ENCODE measurements at places on chromosomes 1 and 21.

- DNase-seq: no peak
These were observed 7.0 kb downstream of the CD53 start for GRCh38 chr1:110879758-110880606.

GRCh38 chr1:175499595-175500382, 243.6 kb downstream of the TNR start:
- DNase-seq: peak; percentile 54

GRCh38 chr1:8211251-8211882, 106.5 kb upstream of the SLC45A1 start:
- DNase-seq: no peak

DNA sequence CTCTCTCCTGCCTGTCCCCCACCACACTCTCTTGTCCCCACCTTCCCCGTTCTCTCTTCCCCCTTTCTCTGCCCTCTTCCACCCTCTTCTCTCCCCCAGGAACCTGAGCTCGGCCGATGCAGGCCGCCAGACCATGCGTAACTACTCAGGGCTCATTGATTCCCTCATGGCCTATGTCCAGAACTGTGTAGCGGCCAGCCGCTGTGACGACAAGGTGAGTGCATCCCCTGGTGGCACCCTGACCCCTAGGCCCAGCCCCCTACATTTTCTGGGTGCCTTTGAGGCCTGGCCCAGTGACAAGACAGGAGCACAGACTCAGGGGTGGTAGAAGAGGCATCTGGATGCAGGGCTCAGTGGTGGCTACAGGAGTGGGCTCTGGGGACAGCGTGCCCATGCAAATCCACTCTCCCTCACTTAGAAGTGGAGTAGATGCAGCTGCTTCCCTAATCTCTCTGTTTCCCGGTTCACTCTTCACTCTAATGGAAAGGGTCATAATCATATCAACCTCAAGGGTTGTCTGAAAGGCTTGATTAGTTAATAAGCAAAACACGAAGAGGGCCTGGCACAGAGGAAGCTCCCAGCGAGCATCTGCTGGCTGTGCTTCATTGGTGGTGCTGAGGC, 37.0 kb downstream of the PKP1 start:
- no peak for DNase-seq

DNA sequence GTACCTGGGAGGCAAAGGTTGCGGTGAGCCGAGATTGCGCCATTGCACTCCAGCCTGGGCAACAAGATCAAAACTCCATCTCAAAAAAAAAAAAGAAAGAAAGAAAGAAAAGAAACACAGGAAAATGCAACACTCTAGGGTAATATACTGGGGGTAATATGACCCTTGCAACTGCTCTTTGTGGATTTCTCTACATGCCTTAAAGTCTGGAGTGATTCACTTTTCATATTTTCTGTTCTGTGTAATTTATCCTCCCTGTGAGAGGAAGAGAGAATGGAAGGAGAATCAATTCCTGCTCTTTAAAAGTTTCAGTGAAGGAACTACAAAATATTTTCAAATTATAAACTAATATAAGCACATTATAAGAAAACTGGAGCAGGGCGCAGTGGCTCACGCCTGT, 22.7 kb downstream of the RIT1 start:
- DNase-seq: no peak

GRCh38 chr1:216600730-216601609, 122.3 kb downstream of the ESRRG start:
- DNase-seq: peak; percentile 43

DNA sequence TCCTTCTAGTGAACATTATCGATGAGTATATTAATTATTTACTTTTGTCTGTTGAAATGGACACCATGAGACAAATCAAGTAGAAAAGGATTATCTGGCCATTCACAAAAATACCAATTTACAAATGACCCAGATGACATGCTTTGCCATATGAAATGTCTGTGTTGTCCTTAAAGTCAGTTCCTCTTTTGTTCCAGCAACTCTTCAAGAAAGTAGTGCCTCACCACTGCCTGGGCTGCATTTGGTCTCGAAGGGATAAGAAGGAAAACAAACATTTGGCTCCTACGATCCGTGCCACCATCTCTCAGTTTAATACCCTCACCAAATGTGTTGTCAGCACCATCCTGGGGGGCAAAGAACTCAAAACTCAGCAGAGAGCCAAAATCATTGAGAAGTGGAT, 79.6 kb downstream of the RGL1 start:
- DNase-seq: no peak

DNA sequence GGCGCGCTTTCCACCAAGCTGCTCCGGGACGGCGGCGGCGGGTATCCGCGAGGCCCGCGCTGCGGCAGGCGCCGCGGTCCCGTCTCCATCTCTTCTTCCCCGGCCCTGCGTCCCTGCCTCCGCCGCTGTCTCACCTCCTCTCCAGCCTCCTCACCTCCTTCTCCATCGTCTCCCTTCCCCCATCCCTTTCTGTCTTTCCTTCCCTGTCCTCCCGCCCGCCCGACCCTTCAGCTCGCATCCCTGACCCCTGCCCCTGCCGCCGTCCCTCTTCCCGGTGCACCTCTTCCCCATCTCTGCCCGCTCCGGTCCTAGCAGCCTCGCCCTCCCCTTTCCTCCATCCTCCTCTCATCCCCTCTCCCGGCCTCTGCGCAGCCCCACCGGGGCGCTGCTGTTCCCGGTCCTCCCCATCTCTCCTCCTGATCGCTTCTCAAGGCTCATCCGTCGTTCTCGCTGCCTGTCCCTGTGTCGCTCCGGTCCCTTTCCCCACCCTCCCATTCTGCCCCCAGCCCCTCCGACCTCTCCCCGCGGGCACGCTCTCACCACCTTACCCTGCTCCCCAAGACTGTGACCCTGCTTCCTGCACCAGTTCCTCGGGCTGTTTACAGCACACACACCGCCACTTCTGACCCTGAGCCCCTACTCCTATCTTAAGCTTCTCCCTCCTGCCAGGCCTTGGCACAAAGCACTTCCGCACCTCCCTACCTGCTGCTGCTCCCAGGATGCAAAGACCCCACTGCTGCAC, 760 bp upstream of the NPHP4 start:
- no peak for DNase-seq

DNA sequence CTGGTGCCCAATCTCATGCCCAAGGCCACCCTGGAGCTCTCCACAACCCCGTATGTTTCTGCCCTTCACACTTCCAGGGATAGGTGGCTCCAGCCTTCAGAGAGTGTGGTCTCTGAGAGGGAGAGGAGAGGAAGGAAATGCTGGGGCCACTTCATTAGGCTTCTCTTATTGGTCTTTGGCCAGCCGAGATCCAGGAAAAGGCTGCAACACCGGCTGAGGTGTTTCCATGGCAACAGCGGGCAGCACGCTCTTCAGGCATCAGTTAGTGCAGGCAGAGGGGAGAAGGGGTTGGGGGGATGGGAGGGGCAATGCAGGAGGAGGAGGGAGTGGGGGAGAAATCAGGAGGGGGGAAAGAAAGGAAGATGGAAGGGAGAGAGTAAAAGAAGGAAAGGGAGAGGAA, 275.1 kb upstream of the GJB5 start:
- no peak for DNase-seq

- DNase-seq: no peak
These were observed 12.0 kb downstream of the SETD4 start for GRCh38 chr21:36048357-36048756.

- DNase-seq: peak; percentile 47
These were observed 77.6 kb downstream of the XCL2 start for GRCh38 chr1:168466092-168466713.

DNA sequence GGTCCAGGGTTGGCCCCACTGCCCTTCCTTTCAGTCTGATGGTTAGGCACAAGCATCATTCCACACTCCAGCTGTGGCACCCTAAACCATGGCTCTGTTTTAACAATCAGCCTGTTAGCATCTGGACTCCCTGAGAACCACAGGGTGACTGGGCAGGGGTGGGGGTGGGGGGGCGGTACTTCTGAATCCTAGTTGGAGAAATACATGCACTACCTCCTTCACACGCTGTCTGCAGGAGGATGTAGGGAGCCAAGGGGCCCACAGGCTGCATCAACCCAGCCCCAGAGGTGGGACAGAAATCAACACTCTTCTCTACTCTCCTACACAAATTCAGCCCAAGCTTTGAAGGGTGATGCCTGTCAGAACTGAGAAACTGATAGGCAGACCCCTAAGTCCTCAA, 23.8 kb downstream of the DDX20 start:
- DNase-seq: no peak

DNA sequence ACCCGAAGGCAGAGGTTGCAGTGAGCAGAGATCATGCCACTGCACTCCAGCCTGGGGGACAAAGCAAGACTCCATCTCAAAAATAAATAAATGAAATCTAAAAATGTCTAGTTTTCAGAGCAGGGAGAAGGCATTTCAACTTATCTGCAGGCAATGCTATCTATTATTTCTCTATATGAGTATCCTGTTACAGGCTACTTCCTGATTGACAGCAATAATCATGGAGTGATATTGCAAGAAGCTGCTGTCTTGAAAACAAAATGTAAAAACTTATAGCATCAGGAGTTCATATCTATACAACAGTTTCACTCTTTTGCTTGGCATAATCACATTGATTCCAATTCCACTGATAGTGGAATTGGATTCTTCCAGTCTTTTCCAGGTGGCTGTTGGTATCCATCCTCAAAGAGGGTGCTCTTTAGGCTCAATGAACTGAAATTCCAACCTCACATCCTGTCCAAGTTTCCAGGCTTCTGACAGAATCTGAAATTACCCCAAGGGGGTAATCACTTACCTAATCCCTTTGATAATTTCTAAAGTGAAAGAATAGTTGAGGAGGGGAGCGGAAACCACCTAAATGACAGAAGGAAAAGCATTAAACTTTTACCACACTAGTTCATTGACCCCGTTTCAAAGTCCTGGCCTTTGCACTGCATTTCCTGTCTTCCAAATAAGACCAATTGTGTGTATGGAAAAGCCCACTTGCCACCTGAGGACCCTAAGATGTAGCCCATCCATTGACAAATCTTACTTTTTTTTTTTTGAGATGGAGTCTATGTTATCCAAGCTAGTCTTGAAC, 107.6 kb downstream of the GLUL start:
- no peak for DNase-seq
